ENCODE measurements at places on chromosomes 1 and 21. TPM values are rescaled to one million over a fixed set of nuclear protein-coding genes. Genes with fewer than 3 reads are reported as not detected.

DNA sequence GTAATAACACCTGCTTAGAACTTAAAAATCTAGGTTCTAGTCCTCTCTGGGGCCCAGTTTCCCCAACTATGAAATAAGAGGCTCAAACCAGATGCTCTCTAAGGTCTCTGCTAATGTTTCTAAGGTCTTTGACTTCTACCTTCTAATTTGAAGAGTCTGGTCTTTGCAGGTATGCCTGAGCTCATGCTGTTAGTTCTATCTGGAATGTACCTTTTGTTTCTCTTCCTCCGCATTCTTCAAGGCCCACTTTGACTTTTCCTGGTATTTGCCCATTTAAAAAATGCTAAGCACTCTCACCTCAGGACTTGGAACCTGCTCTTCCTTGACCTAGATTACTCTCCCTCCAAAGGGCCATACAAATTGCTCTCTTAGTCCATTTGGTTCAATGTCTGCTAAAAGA lies 13.5 kb downstream of the SLC35D1 start:
- DNase-seq = no peak

DNA sequence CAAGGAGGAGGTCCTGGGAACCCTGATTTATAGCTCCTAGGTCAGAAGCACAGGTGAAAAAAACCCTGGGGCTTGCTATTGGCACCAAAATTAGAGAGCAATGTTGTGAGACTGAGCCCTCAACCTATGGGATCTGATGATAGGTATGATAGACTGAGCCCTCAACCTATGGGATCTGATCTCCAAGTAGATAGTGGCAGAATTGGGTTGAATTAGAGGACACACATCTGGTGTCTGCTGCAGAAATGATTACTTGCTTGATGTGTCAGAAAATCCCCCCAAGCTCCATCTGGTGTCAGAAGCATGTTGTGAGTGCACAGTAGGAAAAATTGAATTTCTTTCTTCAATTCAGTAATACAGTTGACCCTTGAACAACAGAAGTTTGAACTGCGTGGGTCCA lies 62.4 kb downstream of the MAP3K21 start:
- DNase-seq = no peak

DNA sequence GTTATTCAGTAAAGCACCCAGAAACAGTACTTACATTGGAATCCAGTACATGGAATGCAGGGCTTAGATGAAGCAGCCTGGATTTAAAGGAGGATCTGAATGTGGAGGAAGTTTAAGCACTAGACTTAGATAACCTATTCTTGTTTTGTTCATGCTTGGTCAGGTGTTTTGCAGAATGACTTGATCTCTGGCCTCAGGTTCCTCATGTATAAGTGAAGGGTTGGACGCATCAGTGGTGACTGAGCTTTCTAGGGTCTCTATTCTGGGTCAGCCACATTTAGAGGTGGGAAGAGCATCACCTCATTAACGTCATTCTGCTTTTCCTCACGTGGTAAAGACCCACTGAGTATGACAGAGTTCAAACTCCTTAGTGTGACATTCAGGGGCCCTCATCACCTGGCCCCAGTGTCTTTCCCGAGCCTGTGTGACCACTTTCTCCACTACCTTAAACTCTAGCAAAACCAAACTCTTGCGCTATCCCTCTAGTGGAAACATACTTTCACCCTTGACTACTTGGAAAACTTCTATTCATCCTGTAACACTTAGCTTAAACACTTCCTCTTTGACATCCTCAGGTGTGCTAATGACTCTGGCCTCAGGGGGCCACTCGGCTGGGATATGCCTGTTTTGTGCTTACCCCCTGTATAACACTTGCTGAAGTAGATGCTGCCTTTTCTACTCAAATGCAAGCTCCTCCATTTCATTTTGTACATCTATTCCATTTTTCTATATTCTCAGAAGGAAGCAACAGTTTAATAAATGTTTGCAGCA lies 871 bp upstream of the ERICH3 start:
- DNase-seq = no peak

KIAA0040 gene
- total RNA-seq = 69.7 TPM

DNA sequence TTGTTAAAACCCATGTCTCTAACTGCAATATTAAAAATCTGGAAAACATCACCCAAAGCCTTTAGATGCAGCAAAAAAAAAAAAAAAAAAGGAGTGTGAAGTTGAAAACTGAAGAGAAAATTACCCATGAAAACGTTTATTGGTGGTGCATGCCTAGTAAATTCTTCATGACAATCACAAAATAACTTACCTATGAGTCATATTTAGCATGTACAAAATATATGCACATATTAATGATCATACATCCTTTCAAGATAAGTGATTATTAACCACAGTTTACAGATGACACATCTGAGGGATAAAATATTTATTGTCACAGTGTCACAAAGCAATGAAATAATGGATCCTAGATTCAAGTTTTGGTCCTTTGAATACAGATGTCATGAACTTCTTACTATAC lies 505.2 kb upstream of the NR5A2 start:
- no peak for DNase-seq

Measured in mesenteric fat pad (tissue), 1 donor.